ENCODE measurements at places on chromosomes 1 and 21. TPM values are rescaled to one million over a fixed set of nuclear protein-coding genes. Genes with fewer than 3 reads are reported as not detected.

Gene CCDC18
- total RNA-seq = 5.2 TPM

Gene CFAP141
- total RNA-seq = not detected

Gene NUDT4B
- total RNA-seq = 0.37 TPM

Gene C8A
- total RNA-seq = not detected

Gene UTP11
- total RNA-seq = 70.4 TPM

Gene SUSD4
- 0.34 TPM for total RNA-seq

Gene DNALI1
- total RNA-seq = not detected

Gene IL12RB2
- total RNA-seq = not detected

Gene SEMA6C
- 1.6 TPM for total RNA-seq

Gene ADPRS
- 21.0 TPM for total RNA-seq

Gene SERTAD4
- total RNA-seq = 0.89 TPM

Gene TMEM54
- total RNA-seq = 27.6 TPM

Gene AGMAT
- total RNA-seq = 7.9 TPM

Gene C8B
- total RNA-seq = not detected

Gene MX2
- total RNA-seq = 0.03 TPM

Gene SPATA45
- total RNA-seq = not detected

Gene GSTM1
- total RNA-seq = not detected

Gene SELL
- 0.10 TPM for total RNA-seq

Gene OR2L3
- not detected for total RNA-seq

Gene C1orf210
- not detected for total RNA-seq

Gene CD53
- total RNA-seq = not detected

Gene RBM11
- total RNA-seq = not detected

Gene OR2T2
- not detected for total RNA-seq

Gene PADI2
- 1.3 TPM for total RNA-seq

Gene MARK1
- 0.07 TPM for total RNA-seq

Gene RNU1-2
- not detected for total RNA-seq

Gene GJB5
- total RNA-seq = not detected

Gene CRNN
- not detected for total RNA-seq

All from A549 treated with RU486 at 1 μM for 4 hours (cell line).